ENCODE measurements at places on chromosomes 6 and 20. TPM values are rescaled to one million over a fixed set of nuclear protein-coding genes. Genes with fewer than 3 reads are reported as not detected.
A peak's percentile ranks its signal among the peaks of the same experiment; 100 is the strongest.

- no peak for DNase-seq
- no peaks in the 10 kb centered on the region for H3K36me3 ChIP-seq
- H3K27me3 ChIP-seq = no peaks in the 10 kb centered on the region
- peak overlapping the region; percentile 78 for H3K4me3 ChIP-seq
- peaks cover 2% of the 10 kb centered on the region for H3K4me1 ChIP-seq
These were observed 309 bp upstream of the ABRACL start for GRCh38 chr6:139028215-139028657.

- no peak overlapping the region for H3K4me3 ChIP-seq
- no peak for DNase-seq
- H3K27ac ChIP-seq = no peak overlapping the region
- no peaks in the 10 kb centered on the region for H3K27me3 ChIP-seq
These were observed 286.2 kb downstream of the DHX35 start for GRCh38 chr20:39248171-39248861.

- H3K4me3 ChIP-seq = no peak overlapping the region
- no peaks in the 10 kb centered on the region for H3K4me1 ChIP-seq
- DNase-seq = no peak
These were observed 120.3 kb downstream of the KCNQ5 start for GRCh38 chr6:72742001-72742673.

GRCh38 chr6:22980446-22980845 lies 411.1 kb downstream of the HDGFL1 start:
- no peak overlapping the region for H3K4me3 ChIP-seq
- no peaks in the 10 kb centered on the region for H3K27me3 ChIP-seq
- no peaks in the 10 kb centered on the region for H3K36me3 ChIP-seq
- H3K27ac ChIP-seq = no peak overlapping the region
- no peaks in the 10 kb centered on the region for H3K4me1 ChIP-seq
- DNase-seq = no peak

GRCh38 chr20:36318166-36318565 lies 12.0 kb downstream of the DLGAP4 start:
- no peak for DNase-seq
- no peak overlapping the region for H3K4me3 ChIP-seq
- no peaks in the 10 kb centered on the region for H3K36me3 ChIP-seq
- H3K27ac ChIP-seq = no peak overlapping the region

DNA sequence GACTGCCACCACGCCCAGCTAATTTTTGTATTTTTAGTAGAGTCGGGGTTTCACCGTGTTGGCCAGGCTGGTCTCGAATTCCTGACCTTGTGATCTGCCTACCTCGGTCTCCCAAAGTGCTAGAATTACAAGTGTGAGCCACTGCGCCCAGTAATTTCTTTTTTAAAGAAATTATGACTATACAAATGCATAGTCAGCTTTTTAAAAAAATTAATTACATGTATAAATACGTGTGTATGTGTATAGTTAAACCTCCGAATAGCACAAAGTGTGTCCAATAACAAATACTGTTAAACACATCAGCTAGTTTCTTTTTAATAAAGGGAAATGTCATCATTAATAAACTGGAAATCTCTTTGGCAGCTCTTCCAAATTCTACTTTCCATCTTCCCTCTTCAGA lies 135.5 kb upstream of the SALL4 start:
- H3K36me3 ChIP-seq = no peaks in the 10 kb centered on the region
- H3K27me3 ChIP-seq = no peaks in the 10 kb centered on the region
- H3K4me1 ChIP-seq = no peaks in the 10 kb centered on the region
- H3K4me3 ChIP-seq = no peak overlapping the region
- DNase-seq = no peak

DNA sequence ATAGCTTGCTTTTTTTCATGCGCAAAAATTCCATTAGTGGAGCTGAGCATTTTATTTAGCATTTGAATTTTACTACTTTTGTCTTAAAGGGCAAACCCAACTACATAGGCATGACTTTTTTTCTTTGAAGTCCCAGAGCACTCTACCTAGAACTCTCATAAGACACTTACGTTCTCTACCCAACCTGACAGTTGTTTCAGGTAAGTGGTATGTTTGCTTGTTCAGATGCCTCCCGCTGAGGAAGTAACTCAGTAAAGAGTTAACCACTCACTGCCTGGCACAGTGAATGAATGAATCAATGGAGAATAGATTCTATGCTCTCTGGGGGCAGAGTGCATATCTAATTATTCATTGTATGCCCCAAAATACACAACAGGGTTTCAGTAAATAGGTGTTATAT lies 212.3 kb upstream of the PRDM1 start:
- peaks cover 9% of the 10 kb centered on the region for H3K4me1 ChIP-seq
- no peak overlapping the region for H3K4me3 ChIP-seq
- H3K27ac ChIP-seq = no peak overlapping the region

DNA sequence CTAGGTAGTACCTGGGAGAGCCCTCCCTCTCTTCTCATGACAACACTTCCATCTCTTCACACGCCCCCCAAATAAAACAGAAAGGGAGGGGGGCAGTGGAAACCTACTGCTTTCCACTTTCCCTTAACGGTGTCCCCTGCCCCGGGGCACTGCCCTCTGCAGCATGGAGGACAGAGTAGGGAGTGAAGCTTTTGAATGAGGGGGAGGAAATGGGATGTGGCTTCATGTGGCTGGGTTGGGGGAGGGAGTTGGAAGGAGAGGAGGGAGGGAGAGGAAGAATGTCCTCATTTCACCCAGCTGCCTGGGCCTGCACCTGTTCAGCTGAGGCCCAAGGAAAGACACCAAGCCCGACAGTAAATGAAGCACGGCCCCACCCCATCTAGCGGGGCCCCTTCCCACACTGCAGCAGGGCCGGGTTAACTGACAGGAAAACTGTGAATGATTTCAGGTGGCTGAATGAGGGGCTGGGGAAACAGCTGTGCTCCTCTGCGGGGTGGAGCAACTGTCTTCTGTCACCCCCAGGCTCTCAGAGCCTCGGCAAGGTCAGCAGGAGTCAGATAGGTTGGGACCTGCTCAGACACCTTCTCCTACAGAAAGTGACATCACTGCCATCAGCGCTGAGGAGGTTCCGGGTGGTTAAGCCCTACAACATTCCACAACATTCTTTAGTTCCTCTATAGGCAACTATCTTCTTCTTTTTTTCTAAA lies 40.0 kb upstream of the TAF8 start:
- no peak overlapping the region for H3K4me3 ChIP-seq
- peak; percentile 29 for DNase-seq
- H3K27ac ChIP-seq = peak overlapping the region; percentile 11
- H3K27me3 ChIP-seq = no peaks in the 10 kb centered on the region

- peak; percentile 93 for DNase-seq
- H3K27ac ChIP-seq = peak overlapping the region; percentile 84
- no peaks in the 10 kb centered on the region for H3K36me3 ChIP-seq
- H3K27me3 ChIP-seq = no peaks in the 10 kb centered on the region
These were observed 477 bp upstream of the LZTS3 start for GRCh38 chr20:3173610-3174441.

GRCh38 chr20:11368499-11368898 lies 549.2 kb upstream of the BTBD3 start:
- H3K27me3 ChIP-seq = no peaks in the 10 kb centered on the region
- H3K4me1 ChIP-seq = no peaks in the 10 kb centered on the region
- no peak for DNase-seq
- no peak overlapping the region for H3K4me3 ChIP-seq

- H3K27me3 ChIP-seq = no peaks in the 10 kb centered on the region
- no peak overlapping the region for H3K4me3 ChIP-seq
- no peak overlapping the region for H3K27ac ChIP-seq
These were observed 80.5 kb upstream of the CNR1 start for GRCh38 chr6:88246654-88247053.

GRCh38 chr6:15810618-15811017 lies 147.8 kb upstream of the DTNBP1 start:
- no peak overlapping the region for H3K4me3 ChIP-seq
- no peaks in the 10 kb centered on the region for H3K36me3 ChIP-seq
- H3K27ac ChIP-seq = no peak overlapping the region
- no peaks in the 10 kb centered on the region for H3K27me3 ChIP-seq
- no peaks in the 10 kb centered on the region for H3K4me1 ChIP-seq

DNA sequence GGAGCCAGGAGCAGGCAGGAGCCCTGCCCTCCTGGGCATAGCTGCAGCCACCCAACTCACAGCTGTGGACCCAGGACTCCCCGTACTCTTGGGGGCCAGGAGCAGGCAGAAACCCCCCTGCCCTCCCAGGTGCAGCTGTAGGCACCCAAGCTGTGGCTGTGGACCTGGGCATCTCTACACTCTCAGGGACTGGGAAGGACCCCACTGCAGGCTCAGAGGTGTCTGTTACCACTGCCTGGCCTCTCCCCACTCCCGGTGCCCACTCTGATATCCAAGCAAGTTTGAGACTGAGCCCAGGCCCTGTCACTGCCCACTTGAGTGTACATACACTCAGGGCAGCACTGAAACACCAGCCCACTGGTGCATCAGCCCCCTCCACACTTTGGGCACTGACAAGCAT lies 193.5 kb upstream of the MANEA start:
- H3K4me1 ChIP-seq = no peaks in the 10 kb centered on the region
- H3K27me3 ChIP-seq = no peaks in the 10 kb centered on the region
- no peak for DNase-seq

DNA sequence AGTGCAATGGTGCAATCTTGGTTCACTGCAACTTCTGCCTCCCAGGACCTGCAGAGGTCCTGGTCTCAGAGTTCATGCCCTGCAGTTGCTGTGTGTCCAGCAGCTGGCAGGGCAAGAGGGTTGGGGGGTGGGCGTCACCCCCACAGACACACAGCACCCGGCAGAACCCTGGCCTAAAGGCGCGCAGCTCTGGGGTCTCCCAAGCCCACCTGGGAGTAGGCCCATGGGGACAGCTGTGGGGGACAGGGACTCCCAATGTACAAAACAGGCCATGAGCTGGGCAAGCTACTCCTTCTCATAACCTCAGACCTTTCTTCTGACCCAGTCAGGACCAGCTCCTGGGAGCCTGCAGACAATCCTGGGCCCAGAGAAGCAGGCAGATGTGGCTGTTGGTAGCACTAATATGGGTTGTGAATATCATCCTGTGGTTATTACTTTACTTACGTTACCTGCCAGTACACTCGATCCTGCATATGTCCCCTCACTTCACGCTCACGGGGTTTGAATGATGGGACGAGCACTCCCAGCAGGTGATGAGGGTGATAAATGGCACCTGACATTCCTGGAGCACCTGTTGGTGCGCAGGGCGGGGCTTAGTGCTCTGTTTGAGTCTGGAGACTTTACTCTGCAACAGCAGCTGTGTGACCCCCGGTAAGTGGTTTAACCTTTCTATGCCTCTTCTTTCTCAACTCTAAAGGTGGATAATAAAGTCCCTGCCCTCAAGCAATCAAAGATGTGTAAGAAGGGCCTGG lies 39.9 kb upstream of the SULF2 start:
- no peak overlapping the region for H3K27ac ChIP-seq
- no peak overlapping the region for H3K4me3 ChIP-seq
- no peak for DNase-seq
- no peaks in the 10 kb centered on the region for H3K27me3 ChIP-seq

DNA sequence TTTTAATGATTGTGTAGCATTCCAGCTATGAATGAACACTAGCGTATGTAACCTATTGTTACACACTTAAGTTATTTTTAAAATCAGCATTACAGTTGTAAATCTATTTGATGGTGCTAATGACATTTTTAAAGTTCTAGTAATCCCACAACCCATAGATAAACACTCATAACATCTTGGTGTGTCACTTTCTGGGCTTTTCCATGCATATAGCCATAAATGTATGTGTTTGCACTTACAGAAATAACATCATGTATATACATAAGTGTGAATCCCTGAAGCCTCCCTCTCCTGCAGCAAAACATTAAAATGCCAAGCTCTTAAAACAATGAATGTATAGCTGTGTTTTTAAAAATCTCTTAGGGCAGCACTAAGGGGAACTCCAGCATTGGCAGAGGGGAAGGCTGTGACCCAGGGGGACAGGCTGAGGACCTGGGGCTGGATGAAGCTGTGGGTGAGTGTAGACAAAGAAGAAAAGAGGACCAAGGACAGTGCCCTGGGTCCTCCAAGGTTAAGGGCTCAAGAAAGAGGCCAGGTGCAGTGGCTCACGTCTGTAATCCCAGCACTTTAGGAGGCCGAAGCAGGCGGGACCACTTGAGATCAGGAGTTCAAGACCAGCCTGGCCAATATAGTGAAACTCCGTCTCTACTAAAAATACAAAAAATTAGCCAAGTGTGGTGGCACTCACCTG lies 929 bp upstream of the CENPB start:
- H3K27ac ChIP-seq = no peak overlapping the region
- no peaks in the 10 kb centered on the region for H3K27me3 ChIP-seq
- no peak overlapping the region for H3K4me3 ChIP-seq

GRCh38 chr6:1615853-1616420 lies 6.2 kb downstream of the FOXC1 start:
- no peak overlapping the region for H3K4me3 ChIP-seq
- no peak overlapping the region for H3K27ac ChIP-seq
- H3K36me3 ChIP-seq = no peaks in the 10 kb centered on the region
- H3K27me3 ChIP-seq = peaks cover 63% of the 10 kb centered on the region

GRCh38 chr6:29943053-29943966 lies 978 bp downstream of the HLA-A start:
- H3K4me1 ChIP-seq = no peaks in the 10 kb centered on the region
- peak overlapping the region; percentile 90 for H3K27ac ChIP-seq

DNA sequence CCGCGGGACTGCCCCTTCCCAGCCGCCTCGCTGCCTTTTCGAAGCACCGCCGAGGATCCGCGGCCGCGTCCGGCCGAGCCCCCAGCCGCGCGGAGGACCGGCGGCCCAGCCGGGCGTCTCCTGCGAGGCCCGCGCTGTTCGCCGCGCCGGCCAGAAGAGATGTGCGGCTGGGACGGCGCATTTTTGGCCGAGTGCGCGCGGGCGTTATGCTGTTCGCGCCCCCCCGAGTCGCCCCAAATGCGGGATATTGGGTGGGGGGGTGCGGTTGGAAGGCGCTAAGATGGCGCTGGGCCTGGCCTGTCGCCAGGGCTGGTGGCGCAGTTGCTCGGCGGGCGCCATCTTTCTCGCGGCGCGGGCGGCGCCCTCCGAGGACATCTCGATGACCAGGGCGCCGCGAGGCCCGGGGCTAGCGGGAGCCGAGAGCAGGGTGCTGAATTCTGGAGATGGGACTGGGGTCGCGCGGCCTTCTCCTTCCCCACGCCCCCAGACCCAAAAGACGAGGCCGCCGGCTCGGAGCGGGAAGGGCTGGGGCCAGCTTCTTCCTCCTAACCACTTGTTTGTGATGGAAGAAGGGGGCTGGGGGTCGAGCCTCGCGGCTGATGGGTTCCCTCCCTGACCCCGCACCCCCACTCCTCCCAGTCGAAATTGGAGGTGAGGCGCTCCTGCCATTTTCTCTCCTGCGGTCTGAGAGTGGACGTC lies 1.5 kb downstream of the BICRAL start:
- peak overlapping the region; percentile 98 for H3K27ac ChIP-seq
- DNase-seq = peak; percentile 88
- peak overlapping the region; percentile 57 for H3K4me3 ChIP-seq
- H3K27me3 ChIP-seq = no peaks in the 10 kb centered on the region
- peaks cover 10% of the 10 kb centered on the region for H3K4me1 ChIP-seq

GRCh38 chr6:10221178-10221577 lies 193.7 kb downstream of the TFAP2A start:
- DNase-seq = no peak
- no peak overlapping the region for H3K27ac ChIP-seq
- H3K36me3 ChIP-seq = no peaks in the 10 kb centered on the region
- H3K4me3 ChIP-seq = no peak overlapping the region

Gene EDN1
- total RNA-seq = 18.9 TPM

Gene WFDC5
- not detected for total RNA-seq

Gene RIPK1
- total RNA-seq = 21.9 TPM

Gene TSHZ2
- total RNA-seq = 8.8 TPM

Gene RIPPLY2
- not detected for total RNA-seq

Gene TENT5A
- 29.8 TPM for total RNA-seq
